Stimulated activated CD8-positive, alpha-beta memory T cell treated with anti-CD3 and anti-CD28 coated beads, Interleukin-2, amount 100 ng/mL, for 48 hours (primary cell): ENCODE measurements at places on chromosomes 2 and 18.
A peak's percentile ranks its signal among the peaks of the same experiment; 100 is the strongest.

GRCh38 chr2:189258616-189259365 is 79.2 kb upstream of the COL5A2 start:
- no peak for DNase-seq

- DNase-seq: no peak
These were observed 1.2 kb downstream of the EFEMP1 start for GRCh38 chr2:55922291-55922907.

GRCh38 chr2:13030606-13031005 is 313.9 kb downstream of the TRIB2 start:
- no peak for DNase-seq

GRCh38 chr2:206378835-206379234 is 64.5 kb upstream of the ADAM23 start:
- DNase-seq: no peak

- DNase-seq: no peak
These were observed 156.5 kb downstream of the PTGR3 start for GRCh38 chr18:75052475-75052874.

DNA sequence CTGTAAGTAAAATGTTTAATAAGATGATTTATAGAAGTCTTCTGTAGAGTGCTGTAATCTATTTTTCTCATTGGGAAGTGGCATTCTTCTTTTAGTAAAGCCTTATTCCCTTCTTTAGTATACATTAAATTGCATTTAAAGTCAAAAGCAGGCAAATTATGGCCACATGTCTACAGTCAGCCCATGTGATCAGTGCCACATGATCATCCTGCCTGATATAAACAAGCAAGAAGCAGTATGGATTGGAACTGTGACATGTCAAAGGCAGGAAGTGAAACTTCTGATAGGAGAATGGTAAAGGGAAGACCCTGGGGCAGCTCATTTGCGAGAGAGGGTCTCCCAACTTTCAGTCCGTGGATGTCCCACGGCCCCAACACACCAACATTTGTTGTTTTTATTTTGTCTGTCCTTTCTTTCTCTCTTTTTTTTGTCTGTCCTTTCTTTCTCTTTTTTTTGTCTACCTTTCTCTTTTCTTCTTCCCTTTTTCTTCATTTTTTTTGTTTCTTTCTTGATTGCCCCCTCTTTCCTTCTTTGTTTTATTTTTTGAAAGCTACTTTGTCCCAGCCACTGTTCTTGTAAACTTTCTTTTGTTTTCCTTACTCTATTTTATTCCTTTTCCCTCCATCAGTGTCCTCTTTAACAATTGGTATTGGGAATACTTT is 154.9 kb downstream of the DTNA start:
- no peak for DNase-seq

GRCh38 chr2:120736202-120736623 is 545 bp downstream of the GLI2 start:
- DNase-seq: no peak

DNA sequence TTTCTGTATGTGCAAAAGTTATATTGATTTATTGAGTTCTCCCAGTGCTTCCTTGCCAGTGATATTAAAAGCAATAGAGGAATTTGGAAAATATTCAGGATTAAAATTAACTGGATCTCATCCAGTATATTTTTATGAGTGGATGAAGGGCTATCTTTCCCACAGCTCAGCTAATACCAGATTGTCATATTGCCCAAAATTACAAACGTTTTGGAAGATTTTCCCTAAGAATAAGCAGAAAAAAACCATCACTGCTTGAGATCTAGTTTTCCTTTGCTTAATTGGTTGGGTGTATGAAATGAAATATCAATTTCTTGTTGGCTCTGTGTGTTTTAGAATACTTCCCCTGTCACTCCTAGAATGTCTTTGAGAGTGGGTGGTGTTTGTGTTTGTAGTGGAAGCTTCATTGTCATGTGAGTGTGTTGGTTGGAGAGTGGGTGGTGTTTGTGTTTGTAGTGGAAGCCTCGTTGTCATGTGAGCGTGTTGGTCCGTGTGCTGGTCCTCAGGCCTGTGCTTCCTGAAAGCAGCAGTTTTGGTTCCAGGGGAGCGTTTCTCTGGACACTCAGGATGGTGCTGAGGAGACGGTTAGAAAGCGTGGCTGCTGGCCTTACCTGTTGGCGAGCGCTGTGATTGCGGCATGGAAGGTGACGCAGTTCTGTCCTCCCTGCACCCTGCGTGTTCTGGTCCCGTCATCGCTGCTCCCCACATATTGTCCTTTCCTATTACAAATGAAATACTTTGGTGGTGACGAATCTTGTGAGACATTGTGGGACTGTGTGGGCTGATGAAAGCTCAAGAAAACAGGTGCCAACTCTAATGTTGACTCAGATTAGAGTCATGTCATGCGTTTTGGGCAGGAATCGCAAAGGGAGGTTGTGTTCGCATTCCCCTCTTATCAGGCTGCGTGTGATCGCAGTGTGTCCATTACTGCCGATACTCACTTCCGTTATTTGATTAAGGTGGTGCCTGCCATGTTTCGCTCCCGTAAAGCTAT is 12.4 kb downstream of the ASB1 start:
- peak; percentile 38 for DNase-seq

DNA sequence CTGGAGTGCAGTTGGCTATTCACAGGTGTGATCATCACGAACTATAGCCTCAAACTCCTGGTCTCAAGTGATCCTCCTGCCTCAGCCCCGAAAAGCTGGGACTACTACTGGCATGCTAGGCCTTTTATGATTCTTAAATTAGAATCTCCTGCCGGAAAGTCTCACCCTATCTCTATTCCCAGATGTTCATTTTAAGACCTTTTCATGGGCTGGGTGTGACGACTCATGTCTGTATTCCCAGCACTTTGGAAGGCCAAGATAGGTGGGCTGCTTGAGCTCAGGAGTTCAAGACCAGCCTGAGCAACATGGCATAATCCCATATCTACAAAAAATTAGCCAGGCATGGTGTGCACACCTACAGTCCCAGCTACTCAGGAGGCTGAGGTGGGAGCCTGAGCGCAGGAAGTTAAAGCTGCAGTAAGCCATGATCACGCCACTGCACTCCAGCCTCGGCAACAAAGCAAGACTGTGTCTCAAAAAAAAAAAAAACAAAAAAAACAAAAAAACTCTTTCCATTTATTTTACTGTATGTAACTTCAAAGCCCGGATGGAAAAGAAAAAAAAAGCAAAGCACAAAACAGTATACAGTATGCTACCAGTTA is 8.1 kb downstream of the PPP4R3B start:
- no peak for DNase-seq

GRCh38 chr2:88808083-88808482 is 116.6 kb downstream of the RPIA start:
- DNase-seq: no peak

GRCh38 chr2:99140860-99141109 is 722 bp upstream of the C2orf15 start:
- DNase-seq: no peak

GRCh38 chr18:47531717-47532116 is 280.3 kb upstream of the SKOR2 start:
- no peak for DNase-seq

DNA sequence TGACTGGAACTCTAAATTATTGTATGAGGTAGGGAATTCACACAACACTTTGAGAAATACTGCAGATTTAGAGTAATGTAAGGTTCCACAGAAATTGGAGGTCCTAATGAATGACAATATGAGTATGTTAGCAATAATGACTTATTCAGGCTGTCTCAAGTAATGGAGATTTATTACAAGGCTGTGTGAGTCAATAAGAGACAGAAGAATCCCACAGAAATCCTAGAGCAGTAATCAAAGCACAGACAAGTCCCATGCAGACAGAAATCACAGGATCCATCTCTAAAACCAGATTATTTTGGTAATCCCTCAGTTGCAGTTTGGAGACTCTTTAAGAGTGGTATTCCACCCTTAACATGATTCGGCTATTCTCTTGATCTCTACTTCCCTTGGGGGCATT is 83.6 kb downstream of the FAM161A start:
- DNase-seq: no peak

DNA sequence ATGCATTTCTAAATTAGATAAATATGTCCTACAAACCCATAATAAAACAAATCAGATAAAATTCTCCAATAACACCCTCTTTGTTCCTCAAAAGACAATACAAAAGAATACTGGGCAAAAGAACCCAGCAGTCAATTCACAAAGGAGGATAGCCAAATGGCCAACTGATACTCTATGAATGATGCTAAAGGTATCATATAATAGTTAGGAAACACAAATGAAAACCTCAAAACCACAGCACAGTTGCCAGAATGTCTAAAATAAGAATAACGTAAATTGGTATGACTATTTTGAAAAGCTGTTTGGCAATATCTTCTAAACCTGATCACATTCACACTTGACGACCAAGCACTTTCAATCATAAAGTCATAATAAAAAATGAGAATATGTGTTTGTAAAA is 315.4 kb downstream of the CDH7 start:
- no peak for DNase-seq

DNA sequence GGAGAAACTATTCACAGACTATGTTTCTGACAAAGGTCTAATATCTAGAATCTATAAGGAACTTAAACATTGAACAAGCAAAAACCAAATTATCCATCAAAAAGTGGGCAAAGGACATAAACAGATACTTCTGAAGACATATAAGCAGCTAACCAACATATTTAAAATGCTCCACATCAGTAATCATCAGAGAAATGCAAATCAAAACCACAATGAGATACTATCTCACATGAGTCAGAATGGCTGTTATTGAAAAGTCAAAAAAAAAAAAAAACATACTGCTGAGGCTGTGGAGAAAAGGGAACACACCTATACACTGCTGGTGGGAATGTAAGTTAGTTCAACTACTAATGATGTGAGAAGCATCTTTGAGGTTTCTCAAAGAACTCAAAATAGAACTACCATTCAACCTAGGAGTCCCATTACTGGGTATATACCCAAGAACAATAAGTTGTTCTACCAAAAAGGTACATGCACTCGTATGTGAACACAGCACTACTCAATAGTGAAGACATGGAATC is 220.4 kb upstream of the TFPI start:
- no peak for DNase-seq

GRCh38 chr18:39380866-39381265 is 1815.3 kb upstream of the CELF4 start:
- DNase-seq: no peak

DNA sequence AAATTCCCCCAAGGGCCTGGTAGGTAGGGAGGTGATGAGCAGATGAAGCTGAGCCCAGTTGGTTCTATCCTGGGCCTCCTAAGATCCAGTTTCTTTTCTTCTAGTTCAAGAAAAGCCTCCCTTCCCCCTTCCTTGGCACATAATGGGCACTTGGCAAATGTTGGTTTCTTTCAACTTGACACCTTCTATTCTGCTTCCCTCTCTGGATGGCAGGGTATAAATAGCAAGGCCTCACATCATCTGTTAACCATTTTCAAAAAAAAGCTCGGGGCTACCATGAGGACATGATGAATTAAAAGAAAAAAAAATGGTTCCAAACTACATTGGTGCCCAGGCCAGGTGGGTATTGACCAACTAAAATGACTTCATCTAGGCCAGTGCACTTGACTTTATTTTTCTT is 29.9 kb downstream of the CTAGE1 start:
- no peak for DNase-seq
